ENCODE measurements at places on chromosomes 7 and 10.

DNA sequence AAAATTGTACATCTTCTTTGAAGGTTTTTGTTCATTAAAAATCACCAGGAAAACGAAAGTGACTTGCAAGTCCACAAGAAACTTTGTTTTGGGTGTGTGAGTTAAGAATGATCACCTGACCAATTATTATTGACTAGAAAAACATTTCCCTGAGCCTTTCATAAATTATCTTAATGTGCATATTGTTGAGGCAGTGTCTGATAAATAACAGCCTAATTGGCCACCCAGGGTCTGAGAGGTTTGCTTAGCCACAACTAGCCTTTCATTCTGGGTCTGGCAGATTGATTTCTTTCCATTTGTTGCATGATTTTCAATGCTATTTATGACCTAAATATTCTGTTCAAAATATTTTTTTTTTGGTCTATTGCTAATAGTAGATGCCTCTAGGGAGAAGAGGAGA lies 152.8 kb downstream of the AUTS2 start:
- no peak for DNase-seq

- DNase-seq = no peak
Measured at GRCh38 chr7:8175929-8176369, 86.0 kb downstream of the ICA1 start.

- DNase-seq = no peak
Measured at GRCh38 chr10:78171633-78172400, 138.2 kb downstream of the RPS24 start.

- no peak for DNase-seq
Measured at GRCh38 chr10:30200017-30200415, 140.6 kb upstream of the JCAD start.

DNA sequence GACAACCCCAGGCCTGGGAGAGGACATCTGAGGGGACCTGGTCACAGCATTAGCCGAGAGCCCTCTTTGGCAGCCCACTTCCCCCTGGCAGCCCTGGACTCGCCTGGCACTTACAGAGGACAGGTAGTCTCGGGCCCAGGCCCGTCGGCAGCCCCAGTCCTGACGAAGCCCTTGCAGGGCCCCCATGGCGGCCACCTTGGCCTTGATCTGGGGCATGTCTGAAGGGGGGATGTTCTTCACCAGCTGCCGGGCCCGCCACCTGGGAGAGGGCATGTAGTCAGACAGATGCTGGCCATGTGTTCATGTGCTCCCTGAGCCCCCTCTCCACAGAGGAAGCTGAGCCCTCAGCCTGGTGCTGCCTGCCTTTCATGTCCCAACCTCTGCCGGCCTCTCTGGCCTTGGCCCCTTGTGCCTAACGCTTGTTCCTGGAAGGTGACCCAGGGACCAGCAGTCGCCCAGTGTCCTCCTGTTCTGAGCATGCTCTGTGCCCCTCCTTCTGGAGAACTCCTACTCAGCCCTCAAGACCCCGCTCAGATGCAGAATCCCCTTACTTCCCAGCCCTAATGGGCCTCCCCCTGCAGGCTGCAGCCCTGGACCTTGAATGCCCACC lies 13.9 kb downstream of the MYO1G start:
- DNase-seq = no peak

DNA sequence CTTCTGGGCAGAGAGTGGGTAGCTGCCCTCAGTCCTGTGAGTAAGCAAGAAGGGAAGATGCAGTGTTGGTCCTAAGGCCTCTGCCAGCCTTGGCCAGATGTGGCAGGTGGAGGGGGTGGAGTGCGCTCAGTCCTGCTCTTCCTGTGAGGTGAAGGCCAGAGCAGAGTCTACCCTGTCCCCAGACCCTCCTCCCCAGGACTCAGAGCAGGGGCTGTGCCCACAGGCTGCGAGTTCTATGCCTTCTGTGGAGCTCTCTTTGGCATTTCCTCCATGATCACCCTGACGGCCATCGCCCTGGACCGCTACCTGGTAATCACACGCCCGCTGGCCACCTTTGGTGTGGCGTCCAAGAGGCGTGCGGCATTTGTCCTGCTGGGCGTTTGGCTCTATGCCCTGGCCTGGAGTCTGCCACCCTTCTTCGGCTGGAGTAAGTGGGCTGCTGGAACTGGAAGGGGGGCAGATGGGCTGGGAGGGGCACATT lies 4.0 kb downstream of the OPN4 start:
- DNase-seq = no peak

GRCh38 chr7:127718340-127718679 lies 66.3 kb downstream of the SND1 start:
- DNase-seq = no peak

DNA sequence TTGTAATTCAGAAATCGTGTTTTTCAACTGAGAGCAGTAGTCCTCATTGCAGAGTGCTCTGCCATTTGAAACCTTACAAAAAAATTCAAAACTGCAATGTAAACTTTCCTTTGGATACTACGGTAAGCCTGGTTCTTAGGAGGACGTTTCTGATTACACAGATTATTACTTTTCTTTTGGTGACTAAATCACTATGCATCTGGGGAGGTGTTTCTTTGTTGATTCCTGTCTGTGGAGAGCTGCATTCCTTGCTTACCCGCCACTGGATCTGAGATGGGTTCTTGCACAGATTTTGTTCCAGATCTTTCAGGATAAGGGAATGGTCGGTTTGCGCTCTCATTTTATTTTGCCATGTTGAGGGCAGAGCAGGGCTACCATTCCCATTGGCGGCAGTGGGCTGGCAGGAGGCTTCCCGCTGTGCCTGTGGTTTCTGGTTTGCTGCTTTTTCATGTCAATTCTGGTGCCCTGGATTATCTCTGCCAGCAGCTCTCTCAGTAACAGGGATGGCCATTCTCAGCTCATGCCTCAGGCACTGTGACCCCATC lies 485.1 kb downstream of the GLRX3 start:
- DNase-seq = no peak

DNA sequence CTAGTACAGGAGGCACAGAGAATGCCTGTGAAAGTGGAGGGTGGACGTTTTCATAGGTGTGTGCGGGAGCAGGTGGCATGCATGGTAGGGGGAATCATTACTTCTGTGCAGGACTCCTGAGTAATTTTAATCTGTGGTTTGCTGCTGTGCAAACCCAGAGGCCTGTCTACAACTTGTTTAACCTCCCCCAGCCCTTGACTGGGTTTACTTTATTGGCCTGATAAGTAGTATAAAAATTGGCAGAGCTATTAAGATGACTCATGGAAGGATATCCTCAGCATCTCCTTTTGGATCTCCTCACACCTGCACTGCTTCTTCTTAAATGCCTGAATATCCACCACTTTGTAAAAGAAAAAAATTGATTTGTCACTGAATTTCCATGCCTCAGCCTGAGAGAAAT lies 104.8 kb downstream of the AUTS2 start:
- DNase-seq = no peak

DNA sequence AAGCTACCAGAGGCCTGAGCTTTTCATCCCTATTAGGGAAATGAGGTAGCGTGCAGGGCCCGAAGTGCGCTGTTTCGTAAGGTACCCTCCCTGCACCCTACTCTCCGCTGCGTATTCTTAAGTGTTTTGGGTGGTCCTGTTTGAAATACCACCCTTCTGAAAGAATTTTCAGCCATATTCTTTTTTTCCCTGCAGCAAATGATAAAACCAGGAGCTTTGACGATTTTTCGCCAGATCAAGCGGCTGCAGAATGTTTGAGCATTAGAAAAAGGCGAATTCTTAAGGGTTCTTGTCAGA lies 1.2 kb downstream of the RSBN1L start:
- peak; percentile 2 for DNase-seq

DNA sequence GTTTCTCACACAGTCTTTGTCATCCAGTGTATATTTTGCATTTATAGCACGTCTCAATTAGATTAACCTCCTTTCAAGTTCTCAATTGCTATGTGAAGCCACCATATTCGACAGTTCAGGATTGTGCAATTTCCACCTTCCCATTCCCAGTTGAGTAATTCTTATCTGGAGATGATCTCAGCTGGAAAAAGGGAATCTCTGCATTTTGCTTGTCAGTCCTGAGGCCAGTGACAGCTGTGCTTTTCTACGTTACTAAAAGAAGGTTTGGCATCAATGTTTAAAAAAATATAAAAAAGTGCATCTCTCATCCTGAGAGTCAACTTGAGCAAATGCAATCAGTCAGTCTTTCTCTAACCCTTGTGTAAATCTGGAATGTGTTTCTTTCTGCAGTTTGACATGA lies 247.7 kb downstream of the PRKG1 start:
- no peak for DNase-seq

DNA sequence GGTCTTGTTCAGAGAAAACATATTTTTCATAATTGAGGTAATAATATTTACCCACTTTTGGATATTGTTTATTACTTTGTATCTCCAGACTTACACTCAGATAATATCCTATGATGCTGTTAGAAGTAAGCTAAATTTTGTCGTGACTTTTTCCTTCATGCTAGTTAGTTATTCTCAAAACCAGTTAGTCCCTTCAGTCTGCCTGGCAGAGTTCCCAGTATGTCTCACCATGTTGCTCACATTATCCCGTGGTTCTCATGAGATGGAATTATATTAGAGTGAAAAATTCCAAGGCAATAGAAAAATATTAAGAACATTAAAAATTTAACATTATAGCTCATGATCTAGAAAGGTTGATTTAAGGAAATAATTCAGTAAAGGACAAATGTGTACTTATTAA lies 81.5 kb upstream of the SMIM30 start:
- DNase-seq = no peak

DNA sequence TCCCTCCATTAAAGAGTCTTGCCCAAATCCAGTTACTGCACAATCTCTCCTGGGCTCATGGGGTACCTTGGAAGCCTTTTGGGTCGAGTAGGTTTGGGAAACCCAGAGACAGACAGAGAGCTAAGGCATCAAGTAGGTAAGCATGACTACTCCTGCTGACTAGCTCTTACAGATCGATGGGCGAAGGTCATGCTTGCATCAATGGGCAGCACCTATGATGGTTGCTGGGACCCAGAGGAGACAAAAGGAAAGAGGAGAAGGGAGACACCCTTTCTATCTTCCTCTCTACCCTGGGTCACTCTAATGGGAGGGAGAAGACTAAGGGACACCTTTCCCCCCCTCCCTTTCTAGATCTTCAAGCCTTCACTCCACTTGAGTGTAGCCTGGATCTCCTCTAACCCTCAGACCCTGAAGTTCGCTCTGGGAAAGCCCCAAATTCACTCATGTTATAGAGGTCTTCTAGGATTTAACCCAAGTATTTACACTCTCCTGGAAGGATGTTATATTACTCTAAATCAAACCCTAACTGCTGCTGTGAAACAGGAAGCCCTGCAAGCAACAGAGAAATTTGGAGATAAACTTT lies 31.6 kb upstream of the ZNF746 start:
- DNase-seq = no peak

DNA sequence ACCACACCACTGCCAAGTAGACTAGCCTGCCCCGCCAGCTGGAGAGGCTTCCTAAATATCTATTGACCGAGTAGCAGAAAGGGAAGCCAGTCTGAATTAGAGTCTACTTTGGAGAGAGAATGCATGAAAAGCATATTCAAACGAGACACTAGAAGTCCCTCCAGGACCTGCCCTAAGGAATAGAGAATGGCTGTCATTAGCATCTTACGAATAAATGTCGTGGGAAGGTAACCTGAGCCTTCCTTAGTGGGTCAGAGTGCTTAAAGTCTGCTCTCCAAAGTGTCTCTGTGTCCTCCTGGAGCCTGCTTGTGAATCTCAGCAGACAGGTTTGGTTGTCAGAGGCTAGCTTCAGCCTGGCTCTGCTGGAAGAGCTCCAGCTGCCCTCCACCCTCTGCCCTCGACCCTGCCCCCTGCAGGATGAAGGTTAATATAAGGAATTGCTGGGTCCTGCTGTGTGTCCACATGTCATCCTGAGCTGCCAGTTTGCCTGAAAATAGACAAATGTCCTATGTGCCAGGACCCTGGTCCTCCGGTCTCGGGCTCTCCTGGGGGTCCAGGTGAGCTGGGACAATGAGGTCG lies 33.4 kb downstream of the FAM241B start:
- DNase-seq = no peak

DNA sequence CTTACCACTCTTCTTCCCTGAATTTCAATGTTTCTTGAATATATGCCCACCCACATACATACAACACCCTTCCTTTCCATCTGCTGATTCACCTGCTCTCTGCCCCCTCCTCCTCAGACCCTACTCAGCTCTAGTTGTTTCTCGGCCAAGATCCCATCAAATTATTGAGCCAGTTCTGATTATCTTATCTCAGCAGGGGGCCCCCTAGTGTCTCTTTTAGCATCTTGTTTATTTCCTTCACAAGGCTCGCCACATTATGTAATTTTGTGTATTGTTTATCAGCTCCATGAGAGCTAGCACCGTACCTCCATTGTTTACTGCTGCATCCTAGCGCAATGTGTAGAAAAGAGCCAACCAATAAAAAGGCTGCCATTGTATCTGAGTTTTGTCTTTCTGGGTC lies 71.9 kb downstream of the FAM13C start:
- DNase-seq = no peak

GRCh38 chr10:110357252-110357780 lies 52.6 kb upstream of the SMNDC1 start:
- no peak for DNase-seq

DNA sequence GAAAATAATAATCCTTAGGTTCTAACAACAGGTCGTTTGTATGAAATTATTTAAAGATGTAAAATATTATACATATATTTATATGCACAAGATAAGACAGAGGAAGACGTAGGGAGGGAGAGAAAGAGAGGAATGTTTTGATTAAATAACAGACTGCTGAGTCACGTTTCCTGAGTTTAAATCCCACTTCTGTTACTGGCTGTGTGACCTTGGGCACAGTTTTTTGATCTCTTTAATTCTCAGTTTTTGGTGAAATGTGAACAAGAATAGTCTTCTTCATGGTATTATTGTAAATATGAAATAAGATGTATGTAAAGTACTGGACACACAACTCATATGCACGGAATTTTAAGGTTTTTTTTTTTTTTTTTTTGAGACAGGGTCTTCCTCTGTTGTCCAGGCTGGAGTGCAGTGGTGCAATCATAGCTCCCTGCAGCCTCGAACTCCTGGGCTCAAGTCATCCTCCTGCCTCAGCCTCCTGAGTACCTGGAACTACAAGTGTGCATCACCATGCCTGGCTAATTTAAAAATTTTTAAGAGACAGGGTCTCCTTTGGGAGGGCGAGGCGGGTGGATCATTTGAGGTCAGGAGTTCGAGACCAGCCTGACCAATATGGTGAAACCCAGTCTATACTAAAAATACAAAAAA lies 42.6 kb downstream of the BAMBI start:
- no peak for DNase-seq

- DNase-seq = no peak
Measured at GRCh38 chr10:12189426-12189825, 6.3 kb downstream of the NUDT5 start.

DNA sequence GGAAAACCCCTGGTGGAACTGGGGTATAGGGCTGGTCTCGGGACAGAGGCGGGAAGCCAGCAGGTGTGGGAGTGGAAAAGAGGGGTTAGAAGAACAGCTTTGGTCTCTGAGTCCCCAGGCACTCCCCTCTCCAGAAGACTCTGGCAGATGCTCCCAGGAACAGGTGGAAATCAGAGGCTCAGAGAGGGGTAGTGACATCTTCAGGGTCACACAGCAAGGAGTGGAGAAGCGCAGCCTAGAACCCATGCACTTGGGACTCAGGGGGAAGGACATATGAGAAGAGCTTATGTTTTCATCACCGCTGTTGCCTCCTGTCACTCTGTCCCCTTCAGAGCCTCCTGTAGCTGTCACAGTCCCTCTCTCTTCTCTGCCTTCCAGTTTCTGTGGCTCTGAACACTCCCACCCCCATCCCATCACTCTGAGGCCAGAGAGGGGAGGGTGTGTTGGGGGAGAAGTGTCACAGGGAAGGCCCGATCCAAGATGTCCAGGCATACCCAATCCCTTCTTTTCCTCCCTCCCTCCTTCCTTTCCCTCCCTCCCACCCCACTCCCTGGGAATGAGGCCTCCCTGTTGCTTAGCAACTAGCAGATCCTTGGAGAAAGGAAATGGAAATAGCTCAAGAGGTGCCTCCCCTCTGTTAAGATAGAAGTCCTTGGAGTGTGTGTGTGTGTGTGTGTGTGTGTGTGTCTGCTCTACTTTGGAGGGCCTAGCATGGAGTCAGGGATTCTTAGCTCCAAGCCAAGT lies 32.0 kb downstream of the SRRM3 start:
- DNase-seq = no peak
